Aorta (tissue), 5 donors: ENCODE measurements at places on chromosomes 12 and 14. TPM values are rescaled to one million over a fixed set of nuclear protein-coding genes. Genes with fewer than 3 reads are reported as not detected.

- no peaks in the 10 kb centered on the region for H3K27me3 ChIP-seq
- H3K4me1 ChIP-seq, result no peaks in the 10 kb centered on the region
Measured at GRCh38 chr12:66239295-66239694, 50.3 kb downstream of the IRAK3 start.

STAC3 gene
- 0.82 TPM for polyA plus RNA-seq

DNA sequence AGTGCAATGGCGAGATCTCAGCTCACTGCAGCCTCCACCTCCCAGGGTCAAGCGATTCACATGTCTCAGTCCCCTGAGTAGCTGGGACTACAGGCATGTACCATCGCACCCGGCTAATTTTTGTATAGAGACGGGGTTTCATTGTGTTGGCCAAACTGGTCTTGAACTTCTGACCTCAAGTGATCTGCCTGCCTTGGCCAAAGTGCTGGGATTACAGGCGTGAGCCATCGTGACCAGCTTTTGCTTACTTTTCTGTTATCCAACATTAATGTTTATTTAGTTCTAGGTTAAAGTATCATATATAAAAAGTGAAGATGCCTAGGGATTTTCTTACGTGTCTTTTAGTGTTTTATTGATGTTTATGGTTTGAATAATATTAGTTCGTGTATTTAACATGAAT lies 28.9 kb upstream of the CCT2 start:
- no peaks in the 10 kb centered on the region for H3K36me3 ChIP-seq
- H3K4me3 ChIP-seq, result no peak overlapping the region
- peaks cover 3% of the 10 kb centered on the region for H3K4me1 ChIP-seq
- no peak overlapping the region for H3K27ac ChIP-seq
- no peak for DNase-seq

RNASE8 gene
- not detected for polyA plus RNA-seq
